Activated CD4-positive, alpha-beta memory T cell treated with anti-CD3 and anti-CD28 coated beads for 36 hours (primary cell): ENCODE measurements at places on chromosomes 16 and 17. TPM values are rescaled to one million over a fixed set of nuclear protein-coding genes. Genes with fewer than 3 reads are reported as not detected.

GRCh38 chr17:8753976-8754440 lies 4.3 kb downstream of the SPDYE4 start:
- no peak overlapping the region for H3K27ac ChIP-seq
- no peak for DNase-seq
- H3K27me3 ChIP-seq: peaks cover 8% of the 10 kb centered on the region
- no peaks in the 10 kb centered on the region for H3K4me1 ChIP-seq

The RHBDL1 gene
- 0.57 TPM for total RNA-seq

DNA sequence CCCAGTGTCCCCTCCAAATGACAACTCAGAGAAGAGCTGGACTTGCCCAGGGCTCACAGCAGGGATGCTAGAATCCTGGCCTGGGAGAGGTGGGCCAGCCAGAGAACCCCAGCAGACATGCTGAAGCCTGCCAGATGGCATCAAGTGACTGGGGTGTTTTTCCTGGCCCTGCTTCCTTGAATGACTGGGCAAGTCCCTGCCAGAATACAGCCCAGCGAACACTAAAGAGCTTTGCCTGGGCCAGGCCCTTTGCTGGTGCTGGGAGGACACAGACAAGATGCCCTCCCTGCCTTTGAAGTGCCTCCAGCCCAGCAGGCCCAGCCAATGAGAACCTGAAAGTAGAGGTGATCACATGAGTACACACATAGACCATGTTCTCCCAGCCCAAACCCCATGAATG lies 11.5 kb downstream of the ZNF319 start:
- no peaks in the 10 kb centered on the region for H3K36me3 ChIP-seq
- no peak overlapping the region for H3K27ac ChIP-seq
- peaks cover 8% of the 10 kb centered on the region for H3K4me1 ChIP-seq
- no peaks in the 10 kb centered on the region for H3K27me3 ChIP-seq
- no peak for DNase-seq

DNA sequence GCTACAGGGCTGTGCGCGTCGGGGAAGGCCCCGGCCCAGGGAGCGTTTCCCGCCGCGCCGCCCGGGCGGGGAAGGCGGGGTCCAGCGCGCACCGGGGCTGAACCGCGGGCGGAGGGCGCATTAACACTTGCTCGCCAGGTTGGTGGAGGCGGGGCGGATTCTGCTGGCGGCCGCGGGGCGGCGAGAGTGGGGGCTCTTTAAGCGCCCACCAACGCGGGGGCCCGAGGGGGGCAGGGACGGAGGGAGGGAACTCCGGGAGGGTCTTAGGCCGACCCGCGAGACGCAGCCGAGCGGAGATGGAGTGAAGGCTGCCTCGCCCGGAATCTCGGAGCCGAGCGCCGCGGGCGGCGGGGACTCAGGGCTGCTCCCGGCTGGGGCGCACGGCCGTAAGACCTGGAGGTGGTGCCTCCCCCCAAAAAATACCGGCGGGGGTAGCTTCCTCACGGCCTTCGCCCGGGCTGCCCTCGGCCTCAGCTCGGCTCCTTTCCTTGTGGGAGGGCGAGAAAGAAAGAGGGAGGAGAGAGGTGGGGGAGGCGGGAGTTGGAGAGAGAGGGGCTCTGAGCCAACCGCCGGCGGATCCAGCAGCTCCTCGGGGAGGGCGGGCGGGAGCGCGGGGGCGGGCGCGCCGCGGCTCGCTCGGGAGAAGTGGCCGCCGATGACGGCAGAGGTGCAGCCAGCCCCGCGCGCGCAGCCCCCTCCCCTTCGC lies 415 bp upstream of the FOXF1 start:
- H3K27ac ChIP-seq: no peak overlapping the region
- H3K36me3 ChIP-seq: peaks cover 3% of the 10 kb centered on the region
- DNase-seq: no peak
- peak overlapping the region; percentile 72 for H3K4me3 ChIP-seq
- H3K27me3 ChIP-seq: peaks cover 60% of the 10 kb centered on the region
- peaks cover 28% of the 10 kb centered on the region for H3K4me1 ChIP-seq

DNA sequence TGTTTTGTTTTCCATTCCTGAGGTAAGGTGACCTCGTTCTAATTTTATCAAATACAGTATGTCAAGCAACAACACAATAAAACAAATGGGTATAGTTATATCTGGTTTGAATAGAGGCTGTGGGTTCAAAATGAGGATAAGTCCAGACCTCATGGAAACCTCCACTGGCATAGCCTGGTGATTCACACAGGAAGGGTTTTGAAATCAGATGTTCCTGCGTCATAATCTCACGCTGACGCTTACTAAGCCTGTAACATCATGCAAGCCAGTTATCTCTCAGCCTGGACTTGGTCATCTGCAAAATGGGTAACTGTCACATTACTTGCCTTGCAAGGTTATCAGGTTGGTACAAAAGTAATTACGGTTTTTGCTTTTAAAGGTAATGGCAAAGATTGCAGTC lies 1056.3 kb upstream of the EEF2KMT start:
- H3K4me3 ChIP-seq: no peak overlapping the region
- no peak for DNase-seq
- H3K4me1 ChIP-seq: no peaks in the 10 kb centered on the region
- no peak overlapping the region for H3K27ac ChIP-seq
- H3K27me3 ChIP-seq: no peaks in the 10 kb centered on the region

The KRTAP9-4 gene
- total RNA-seq: not detected
